Foreskin keratinocyte (primary cell): ENCODE measurements at places on chromosomes 16 and 17.

DNA sequence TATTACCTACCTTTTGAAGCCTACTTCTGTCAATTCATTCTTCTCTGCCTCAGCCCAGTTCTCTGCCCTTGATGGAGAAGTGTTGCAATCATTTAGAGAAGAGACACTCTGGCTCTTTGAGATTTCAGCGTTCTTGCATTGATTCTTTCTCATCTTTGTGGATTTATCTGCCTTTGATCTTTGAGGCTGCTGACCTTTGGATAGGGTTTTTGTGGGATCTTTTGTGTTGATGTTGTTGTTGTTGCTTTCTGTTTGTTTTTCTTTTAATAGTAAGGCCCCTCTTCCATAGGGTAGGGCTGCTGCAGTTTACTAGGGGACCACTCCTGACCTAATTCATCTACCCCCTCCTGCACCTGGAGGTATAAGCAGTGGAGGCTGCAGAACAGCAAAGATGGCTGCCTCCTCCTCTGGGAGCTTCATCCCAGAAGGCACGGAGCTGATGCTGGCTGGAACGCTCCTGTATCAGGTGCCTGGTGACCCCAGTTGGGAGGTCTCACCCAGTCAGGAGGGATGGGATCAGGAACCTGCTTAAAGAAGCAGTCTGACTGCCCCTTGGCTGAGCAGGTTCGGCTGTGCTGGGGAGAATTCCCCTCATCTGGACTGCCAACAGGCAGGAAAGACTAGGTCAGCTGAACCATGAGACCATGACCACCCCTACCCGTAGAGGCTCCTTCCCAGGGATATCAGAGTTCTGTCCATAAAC lies 28.0 kb downstream of the NFATC3 start:
- no peak for DNase-seq

DNA sequence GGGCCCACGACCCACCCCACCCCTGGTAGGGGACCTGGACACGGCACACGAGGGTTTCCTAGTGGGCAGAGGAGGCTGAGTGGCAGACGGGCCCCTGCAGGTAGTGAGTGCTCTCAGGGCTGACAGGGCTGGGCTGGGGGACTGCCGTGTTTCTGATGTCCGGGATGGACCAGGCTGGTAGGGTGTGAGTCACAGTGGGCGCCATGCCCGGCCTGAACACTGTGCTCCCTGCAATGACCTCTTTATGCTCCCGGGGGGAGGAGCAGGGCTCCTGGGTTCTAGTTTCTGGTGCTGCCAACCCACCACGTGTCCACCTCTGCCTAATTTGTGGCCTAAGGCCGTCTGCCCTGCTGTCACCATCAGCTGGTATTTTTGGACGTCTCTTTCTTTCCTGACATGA lies 26.3 kb downstream of the ARHGAP23 start:
- DNase-seq, result peak; percentile 41

DNA sequence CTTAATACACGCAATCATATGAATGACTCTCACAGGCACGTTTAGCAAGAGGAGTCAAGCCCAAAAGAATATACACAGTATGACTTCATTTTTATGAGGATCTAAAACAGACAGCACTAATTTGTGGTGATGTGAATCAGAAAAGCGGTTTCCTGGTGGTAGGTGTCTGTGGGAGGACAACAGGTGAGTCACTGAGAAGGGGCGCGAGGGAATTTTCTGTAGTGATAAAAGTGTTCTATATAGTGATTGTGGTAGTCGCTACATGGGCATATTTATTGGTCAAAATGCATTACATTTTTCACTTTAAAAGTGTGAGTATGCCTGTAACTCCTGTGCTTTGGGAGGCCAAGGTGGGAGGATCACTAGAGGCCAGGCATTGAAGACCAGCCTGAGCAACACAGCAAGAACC lies 7.6 kb upstream of the TNRC6A start:
- peak; percentile 84 for DNase-seq

DNA sequence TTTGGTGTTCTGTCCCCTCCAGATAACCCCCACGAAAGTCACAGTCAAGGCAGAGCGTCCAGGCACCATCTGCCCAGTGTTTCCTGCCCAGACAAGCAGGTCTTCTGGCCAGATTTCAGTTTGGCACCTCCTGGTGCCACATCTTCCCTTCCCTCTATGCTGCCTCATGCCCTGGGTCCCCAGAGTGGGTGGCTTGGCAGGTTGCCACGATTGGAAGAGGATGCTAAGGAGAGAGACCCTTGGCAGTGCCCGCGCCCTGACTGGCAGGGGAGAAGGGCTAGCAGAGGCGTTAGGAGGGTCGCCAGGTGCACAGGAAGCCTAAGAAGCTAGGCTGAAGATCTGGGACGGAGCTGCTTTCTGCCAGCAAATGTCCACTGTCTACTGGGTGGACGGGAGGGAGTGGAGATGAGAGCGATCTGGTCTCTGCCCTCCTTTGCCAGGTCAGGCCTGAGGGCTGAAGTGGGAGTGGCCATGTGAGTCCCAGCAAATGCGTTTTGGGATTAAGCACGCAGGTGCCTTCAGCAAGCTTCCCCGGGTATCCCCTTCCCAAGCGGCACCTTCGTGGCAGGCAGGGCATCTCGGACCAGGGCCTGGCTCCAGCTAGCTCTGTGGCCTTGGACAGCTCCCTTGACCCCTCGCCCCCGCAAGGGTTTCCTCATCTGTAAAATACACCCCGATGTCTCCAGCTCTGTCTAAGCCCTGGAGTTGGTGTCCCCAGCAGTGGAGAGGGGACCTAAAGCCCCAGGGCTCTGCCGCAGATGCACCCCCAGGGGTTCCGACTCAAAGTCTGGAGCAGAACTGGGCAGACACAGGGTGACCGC lies 13.4 kb upstream of the CD300A start:
- DNase-seq, result no peak

- DNase-seq, result no peak
Observed at GRCh38 chr17:45115871-45116270, 16.4 kb downstream of the PLCD3 start.

DNA sequence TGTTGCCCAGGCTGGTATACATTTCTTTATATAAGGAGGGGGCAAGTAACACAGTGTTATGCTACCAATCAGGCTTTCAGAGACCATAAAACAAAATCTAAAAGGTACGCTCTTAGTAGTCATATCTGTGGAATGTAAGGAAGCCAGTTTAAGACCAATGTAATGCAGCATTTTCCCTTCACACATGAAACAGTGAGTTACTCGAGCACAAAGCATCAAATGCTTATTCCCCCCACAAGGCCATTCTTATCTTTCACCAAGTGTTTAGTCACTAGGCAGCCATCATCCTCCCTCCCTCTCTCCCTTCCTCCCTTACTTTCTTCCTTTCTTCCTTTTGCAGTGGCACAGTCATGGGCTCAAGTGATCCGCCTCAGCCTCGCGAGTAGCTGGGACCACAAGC lies 12.8 kb downstream of the HMOX2 start:
- DNase-seq, result peak; percentile 85

GRCh38 chr17:7742729-7743128 lies 25.2 kb downstream of the DNAH2 start:
- DNase-seq, result no peak
